ENCODE measurements at places on chromosomes 7 and 10.

- DNase-seq = peak; percentile 30
Observed at GRCh38 chr7:85750454-85750949, 563.6 kb upstream of the SEMA3D start.

- no peak for DNase-seq
Observed at GRCh38 chr10:17335065-17335464, 107.0 kb downstream of the VIM start.

DNA sequence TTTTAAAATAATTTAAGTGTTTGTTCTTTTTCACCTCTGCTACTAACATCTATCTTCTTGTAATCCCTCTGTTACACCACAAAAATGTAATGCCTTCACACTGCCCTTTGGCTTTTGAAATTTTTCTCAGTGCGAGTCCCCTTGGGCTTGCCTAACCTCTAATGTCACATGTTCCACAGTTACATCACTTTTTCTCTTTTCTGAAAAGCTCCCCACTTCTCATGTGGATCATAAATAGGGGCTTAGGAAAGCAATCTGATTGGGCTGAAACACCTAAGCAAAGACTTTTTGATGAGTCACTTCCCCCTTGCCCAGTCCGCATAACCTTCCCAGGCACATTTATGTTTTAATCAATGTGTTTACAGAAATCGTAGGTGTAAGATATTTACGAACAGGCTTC lies 288.2 kb downstream of the IPMK start:
- no peak for DNase-seq

DNA sequence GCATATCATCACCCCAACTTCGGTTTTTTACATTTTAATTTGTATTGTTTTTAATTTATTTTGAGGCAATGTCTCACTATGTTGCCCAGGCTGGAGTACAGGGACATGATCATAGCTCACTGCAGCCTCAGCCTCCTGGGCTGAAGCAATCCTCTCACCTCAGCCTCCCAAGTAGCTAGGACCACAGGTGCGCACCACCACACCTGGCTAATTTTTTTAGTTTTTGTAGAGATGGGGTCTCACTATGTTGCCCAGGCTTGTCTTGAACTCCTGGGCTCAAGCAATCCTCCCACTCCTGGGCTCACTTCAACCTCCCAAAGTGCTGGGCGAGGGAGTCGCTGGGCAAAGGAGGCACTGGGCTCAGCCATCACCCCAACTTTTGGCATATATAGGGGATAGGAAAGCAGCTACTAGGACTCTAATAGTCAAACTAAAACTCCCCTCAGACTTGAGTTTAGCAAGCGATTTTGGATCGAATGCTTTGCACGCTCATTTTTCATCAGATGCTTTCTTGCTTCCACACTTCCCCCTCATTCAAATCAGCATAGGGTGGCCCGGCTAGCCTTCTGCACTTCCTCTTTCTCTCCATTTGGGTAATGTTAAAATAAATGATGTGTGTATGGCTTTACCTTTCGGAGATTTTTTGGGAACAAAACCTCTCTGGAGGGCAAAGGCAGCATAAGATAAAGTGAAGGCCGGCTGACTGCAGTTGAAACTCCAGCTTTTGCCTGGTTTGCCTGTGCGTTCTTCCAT lies 20.8 kb upstream of the NMT2 start:
- no peak for DNase-seq

DNA sequence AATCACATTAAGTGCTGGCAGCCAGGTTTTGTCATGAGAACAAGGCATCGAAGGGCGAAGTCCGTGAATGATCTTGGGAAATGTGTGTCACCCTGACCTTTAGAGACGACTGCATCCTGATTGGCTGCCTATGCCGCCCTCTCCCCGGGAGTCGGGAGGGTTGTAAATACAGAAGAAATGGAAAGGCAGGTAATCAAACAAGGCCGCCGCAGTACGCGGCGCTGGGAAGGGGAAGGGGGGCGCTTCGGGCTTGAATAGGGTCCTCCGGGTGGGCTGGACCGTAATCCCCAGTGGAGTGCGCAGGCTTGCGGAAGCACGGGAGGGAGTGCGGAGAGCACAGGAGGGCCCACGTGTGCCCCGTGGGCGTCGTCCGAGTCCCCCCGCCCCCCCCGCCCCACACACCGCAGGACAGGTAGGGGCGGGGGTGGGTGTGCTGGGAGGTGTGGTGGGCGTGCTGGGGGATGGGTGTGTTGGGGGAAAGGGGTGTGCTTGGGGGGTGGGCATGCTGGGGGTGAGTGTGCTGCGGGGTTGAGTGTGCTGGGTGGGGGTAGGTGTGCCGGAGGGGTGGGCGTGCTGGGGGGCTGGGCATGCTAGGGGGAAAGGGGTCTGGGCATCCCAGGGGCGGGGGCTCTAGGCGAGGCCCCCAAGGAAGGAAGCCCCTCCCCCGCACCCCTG lies 169.4 kb downstream of the ARHGAP12 start:
- DNase-seq = peak; percentile 17

DNA sequence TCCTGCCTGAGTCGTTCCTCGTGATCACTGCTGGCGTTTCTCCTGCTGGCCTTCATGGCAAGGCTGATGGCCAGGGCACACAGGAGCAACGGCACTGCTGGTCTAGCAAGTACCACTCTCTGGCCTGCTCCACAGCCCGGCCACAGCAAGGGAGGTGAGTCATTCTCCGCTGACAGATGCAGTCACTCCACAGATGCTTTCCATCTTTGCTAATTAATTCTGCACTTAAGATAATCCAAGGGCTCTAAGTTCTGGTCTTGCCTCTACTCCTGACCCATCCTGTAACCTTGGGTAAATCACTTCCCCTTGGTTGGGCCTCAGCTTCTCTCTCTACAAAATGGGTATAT lies 244.4 kb downstream of the RPS24 start:
- no peak for DNase-seq

- DNase-seq = no peak
Observed at GRCh38 chr10:19749185-19749729, 67.0 kb upstream of the PLXDC2 start.

DNA sequence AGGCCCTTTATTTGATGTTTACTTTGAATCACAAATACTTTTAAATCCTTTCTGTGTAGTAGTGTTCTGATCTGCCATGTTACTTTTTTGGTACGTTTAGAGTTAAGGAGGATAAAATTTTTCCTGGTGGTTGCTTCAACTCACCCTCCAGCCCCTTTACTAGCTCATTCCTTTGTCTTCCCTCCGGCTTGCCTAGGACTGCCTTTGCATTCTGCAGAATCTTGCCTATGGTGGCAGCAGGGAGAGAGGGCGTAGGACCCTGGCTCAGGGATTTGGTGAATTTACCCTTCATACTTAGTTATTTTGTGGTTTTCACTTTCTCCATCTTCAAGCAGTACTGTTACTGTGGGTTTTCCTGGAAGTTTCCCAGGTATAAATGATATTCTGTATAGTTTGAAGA lies 833.5 kb downstream of the XPNPEP1 start:
- DNase-seq = no peak

DNA sequence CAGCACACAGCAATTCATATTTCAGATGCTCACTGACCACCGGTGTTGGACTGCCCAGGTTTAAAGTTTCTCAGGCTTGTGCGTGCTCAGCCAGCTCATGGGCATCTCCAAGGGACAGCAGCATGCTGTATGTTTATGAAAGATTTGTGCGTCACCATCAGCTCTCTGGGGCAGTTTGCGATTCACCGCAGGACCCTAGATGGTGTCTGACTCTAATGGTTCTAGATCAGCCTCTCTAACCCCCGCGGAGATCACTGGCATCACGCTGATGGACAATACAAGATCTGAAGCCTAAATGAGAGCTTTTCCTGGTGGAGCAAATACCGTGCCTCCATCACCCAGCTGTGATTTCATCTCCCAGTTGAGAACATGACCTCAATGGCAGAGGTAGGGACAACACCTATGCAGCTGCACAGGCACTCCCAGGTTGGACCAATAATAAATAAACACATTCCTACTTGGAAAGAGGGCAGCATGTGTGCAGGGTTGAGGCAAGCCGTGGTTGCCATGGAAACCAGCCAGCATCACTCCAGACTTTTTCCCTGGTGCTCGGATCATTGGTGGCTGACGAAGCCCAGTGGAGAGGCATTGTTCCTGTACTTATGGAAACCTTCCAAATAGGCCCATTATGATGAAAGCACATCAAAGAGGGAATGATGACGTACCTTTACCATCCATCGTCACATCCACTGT lies 253.6 kb downstream of the KCNMA1 start:
- DNase-seq = no peak

- DNase-seq = no peak
Observed at GRCh38 chr7:22192801-22193200, 164.2 kb downstream of the RAPGEF5 start.

DNA sequence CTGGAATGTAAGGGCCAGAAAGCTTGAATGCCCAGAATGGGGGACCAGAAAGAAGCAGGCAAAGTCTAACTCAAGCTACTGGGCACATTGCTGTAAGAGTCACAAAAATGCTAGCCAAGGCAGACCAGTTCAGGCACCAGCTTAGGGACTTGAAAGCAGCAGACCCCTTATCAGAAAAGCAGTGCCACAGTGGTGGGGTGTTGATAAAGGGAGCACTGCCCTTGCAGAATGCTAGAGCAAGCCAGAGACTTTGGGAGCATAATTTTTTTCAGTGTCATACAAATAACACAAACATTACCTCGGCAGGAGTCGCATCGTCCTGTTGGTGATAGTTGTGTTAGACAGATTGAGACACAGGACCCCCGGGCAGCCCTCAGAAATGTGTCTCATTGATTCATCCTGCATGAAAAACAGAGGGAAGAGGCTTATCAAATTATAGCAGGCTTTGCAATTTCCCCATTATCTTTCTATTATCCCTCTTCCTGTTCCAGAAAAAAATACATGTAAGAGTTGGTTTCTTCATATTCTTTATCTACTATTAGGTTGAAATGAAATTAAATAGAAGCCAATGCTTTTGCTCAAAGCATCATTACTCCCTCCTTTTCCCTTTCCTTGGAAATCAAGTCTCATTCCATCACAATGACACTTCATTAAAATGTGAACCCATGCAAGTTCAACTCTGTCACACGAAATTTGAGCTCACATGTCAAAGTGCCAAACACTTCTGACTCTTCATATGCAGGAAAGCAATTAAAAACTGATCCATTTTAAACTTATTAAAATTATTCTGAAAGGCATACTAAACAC lies 13.4 kb downstream of the LRRC17 start:
- DNase-seq = no peak

GRCh38 chr10:110944792-110945396 lies 25.5 kb downstream of the SHOC2 start:
- no peak for DNase-seq

GRCh38 chr10:103800789-103801540 lies 54.4 kb downstream of the SH3PXD2A start:
- DNase-seq = no peak

GRCh38 chr7:41584746-41585145 lies 118.1 kb downstream of the INHBA start:
- no peak for DNase-seq

DNA sequence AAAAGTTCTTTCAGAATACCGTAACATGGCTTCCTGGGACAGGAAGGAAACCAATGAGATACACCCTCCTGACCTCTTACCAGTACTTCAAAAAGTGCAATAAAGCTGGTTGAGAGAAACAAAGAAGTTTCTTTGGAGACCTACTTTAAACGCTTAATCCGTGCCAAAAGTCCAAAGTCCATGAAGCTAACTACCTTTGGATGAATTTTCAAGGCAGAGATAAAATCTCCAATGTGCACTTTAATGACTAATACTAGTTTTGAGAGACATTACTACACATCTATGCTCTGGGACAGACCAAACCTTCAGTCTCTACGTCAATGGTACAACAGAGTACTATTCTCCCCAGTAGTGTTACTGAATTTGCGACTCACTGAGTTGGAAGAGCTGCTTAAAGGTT lies 46.1 kb downstream of the UBE2H start:
- DNase-seq = no peak

DNA sequence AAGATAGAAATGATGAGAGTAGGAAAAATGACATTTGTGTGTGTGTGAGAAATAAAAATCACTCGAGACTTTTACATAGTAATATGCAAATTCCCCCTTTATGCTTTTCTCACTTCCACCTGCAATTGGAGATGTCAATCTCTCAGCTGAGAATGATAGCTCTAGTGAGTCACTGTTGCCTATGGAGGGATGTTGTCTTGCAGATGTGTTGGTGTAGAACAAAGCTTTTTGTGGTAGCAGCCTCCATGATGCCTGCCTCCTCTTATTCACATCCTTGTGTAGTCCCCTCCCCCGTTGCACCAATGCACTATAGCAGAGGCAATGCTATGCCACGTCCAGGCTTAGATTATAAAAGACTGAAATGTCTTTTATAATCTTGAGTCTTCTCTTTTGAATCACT lies 33.8 kb downstream of the SPAG6 start:
- DNase-seq = no peak

- DNase-seq = no peak
Observed at GRCh38 chr7:96774358-96774757, 64.7 kb upstream of the SEM1 start.

- DNase-seq = no peak
Observed at GRCh38 chr10:44949127-44949802, 10.3 kb upstream of the RASSF4 start.

GRCh38 chr7:115516341-115516740 lies 514.2 kb downstream of the TFEC start:
- no peak for DNase-seq

GRCh38 chr7:134844200-134844599 lies 64.8 kb downstream of the CALD1 start:
- DNase-seq = no peak

GRCh38 chr7:151934584-151934983 lies 21.7 kb upstream of the GALNTL5 start:
- no peak for DNase-seq

DNA sequence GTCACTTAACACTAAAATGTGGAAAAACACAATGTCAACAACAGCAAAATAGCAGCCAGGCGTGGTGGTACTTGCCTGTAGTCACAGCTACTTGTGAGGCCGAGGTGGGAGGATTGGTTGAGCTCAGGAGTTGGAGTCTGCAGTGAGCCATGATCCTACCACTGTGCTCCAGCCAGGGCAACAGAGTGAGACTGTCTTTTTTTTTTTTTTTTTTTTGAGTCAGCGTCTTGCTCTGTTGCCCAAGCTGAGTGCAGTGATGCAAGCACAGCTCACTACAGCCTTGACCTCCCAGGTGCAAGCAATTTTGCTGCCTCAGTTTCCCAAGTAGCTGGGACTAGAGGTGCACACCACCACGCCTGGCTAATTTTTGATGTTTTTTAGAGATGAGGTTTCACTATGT lies 6.1 kb downstream of the KCTD7 start:
- no peak for DNase-seq

DNA sequence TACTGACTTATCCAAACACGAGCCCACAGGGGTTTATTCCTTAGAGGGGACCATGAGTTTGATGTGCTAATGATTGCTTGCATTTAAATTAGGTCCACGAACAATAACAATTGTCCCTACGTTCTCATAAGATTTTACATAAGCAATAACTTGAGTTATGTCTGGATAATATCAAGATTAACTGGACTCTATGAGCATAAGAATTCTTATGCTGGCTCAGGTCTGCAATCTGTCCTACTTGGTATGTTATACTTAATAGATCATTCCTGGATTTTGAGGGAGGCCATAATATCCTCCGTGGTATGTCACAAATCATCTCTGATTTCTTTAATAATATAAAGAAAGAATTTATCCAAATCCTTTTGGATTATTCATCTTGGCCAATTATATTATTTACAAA lies 552.3 kb downstream of the KCNMA1 start:
- no peak for DNase-seq

- no peak for DNase-seq
Observed at GRCh38 chr10:122426829-122427228, 27.6 kb upstream of the ARMS2 start.

- peak; percentile 93 for DNase-seq
Observed at GRCh38 chr7:28572321-28573058, 160.2 kb downstream of the CREB5 start.

GRCh38 chr10:11401264-11402235 lies 209.9 kb downstream of the USP6NL start:
- no peak for DNase-seq

GRCh38 chr10:12703813-12704212 lies 297.7 kb downstream of the CCDC3 start:
- no peak for DNase-seq

All from NCI-H1092 (cell line).